AG09319 (cell line): ENCODE measurements at places on chromosomes 1 and 21.

DNA sequence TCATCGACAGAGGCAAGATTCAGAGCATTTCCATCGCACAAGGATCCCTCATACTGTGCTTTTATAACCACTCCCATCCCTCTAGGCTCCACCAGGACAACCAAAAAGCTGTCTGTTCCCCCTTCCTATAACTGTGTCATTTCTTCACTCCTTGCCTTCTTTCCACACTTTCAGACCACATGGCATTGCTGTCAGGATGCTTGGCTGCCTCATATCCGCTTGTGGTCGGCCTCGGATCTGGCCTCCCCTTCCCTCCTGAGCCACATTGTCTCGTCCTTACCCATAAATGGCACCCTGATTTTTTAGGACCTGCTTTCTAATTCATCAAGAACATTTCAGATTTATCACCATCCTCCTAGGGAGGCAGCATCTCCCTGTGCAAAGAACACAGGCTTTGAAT lies 80.5 kb downstream of the HIVEP3 start:
- DNase-seq, result no peak

GRCh38 chr1:92709738-92710137 lies 75.2 kb downstream of the EVI5 start:
- no peak for DNase-seq

GRCh38 chr21:44331650-44332307 lies 7.4 kb downstream of the CFAP410 start:
- no peak for DNase-seq

GRCh38 chr1:172719066-172719627 lies 60.2 kb downstream of the FASLG start:
- DNase-seq, result no peak

- DNase-seq, result no peak
Measured at GRCh38 chr1:234978397-234979295, 150.0 kb downstream of the TOMM20 start.

DNA sequence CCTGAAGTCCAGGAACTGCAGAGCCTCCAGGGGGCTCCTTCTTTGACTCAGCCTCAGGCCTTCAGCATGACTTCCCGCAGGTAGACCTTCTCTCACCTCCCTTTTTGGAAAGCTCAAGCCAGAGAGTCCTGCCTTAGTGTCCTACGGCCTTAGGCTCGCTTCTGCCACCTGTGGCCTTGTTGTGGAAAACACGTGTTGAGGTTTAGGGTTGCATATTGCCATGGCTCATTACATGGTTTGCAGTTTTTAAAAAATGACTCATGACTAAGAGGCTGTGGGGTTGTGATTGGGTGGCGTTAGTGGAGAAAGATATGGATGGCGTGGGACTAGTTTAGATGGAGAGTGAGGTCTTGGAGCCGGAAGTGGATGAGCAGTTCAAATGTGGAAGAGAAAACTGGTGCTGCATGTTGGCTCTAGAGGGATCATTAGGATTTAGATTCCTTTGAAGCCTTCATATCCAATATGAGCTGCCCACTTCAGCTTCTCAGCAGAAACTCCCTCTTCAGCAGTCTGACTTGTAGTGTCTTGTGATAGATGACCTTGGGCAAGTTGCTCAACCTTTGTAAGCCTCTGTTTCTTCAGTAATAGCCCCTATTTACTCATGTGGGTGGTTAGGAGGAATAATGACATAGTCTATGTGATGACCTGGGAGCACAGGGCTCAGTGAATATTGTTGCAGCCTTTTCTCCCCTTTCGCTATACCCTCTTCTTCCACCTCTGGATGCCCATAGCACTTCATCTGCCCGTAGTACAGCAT lies 6.5 kb upstream of the FGGY start:
- no peak for DNase-seq

DNA sequence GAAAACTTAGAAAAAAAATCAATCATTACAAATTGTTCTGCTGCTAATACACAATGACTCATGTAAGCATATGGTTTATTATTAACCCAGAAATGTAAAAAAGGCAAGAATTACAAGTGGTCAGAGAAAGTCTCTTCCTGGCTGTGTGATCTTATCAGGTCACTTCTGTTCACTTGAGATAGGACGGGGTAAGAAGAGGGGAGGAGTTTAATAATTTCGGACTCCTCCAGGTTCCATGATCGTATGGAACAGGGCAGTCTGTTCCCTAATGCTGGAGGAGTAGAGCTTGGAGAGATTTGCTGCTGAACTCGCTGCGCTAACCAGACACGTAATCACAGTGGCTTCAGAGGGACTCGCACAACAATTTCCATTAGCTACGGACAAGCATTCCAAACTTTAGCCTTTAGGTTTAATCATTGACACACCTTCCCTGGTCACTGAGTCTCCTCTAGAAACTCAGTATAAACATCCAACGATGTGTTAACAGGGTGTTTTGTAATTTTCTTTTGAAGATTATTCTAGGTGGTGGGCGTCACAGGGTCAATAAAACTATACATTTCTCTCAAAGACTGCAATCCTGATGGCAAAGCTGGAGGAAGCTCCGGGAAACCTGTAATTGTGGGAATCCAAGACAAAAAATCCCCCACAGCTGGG lies 1.3 kb downstream of the CRYZ start:
- no peak for DNase-seq

GRCh38 chr1:208108213-208108608 lies 136.0 kb downstream of the PLXNA2 start:
- DNase-seq, result no peak

GRCh38 chr1:183987593-183988318 lies 49.8 kb downstream of the COLGALT2 start:
- DNase-seq, result no peak

- no peak for DNase-seq
Measured at GRCh38 chr1:29195881-29196291, 14.2 kb upstream of the SRSF4 start.

DNA sequence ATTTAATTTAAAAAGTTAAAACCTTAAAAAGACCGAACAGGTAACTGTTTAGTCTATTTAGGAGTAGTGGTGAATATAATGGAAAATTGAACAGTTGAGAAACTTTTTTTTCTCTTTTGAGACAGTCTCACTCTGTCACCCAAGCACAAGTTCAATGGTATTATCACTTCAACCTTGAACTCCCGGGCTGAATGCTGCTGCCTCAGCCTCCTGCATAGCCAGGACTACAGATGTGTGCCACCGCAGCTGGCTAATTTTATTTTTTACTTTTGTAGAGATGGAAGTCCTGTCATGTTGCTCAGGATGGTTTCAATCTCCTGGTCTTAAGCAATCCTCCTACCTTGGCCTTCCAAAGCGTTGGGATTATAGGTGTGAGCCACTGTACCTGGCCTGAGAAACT lies 16.2 kb upstream of the GBP2 start:
- no peak for DNase-seq

- DNase-seq, result no peak
Measured at GRCh38 chr1:61387829-61388228, 305.5 kb downstream of the NFIA start.

- no peak for DNase-seq
Measured at GRCh38 chr1:39109644-39110043, 83.5 kb downstream of the NDUFS5 start.

DNA sequence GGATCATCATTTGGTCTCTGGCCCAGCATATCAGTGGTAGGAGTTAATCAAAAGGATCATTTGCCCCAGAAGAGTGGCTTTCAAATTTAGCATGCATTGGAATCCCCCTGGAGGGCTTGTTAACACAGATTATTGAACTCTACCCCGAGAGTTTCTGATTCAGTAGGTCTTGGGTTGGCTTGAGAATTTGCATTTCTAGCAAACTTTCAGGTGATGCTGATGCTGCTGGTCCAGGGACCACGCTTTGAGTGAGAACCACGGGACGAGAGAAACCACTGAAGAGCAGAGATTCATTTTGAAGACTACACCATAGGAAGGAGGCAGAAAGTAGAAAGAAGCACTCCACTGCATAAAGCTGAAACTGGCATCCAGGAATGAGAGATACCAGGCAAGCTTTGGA lies 81.3 kb upstream of the DUSP10 start:
- DNase-seq, result no peak

GRCh38 chr1:208203127-208203847 lies 40.9 kb downstream of the PLXNA2 start:
- DNase-seq, result no peak

DNA sequence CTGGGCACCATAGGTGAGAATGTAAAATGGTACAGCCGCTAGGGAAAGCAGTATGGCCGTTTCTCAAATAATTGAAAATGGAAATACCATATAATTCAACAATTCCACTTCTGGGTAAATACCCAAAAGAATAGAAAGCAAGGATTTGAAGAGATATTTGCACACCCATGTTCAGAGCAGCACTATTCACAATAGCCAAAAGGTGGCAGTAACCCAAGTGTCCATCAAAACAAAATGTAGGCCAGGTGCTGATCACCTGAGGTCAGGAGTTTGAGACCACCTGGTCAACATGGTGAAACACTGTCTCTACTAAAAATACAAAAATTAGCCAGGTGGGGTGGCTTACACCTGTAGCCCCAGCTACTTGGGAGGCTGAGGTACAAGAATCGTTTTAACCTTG lies 62.1 kb downstream of the OLIG1 start:
- no peak for DNase-seq

- DNase-seq, result no peak
Measured at GRCh38 chr1:6170742-6171201, 9.3 kb downstream of the CHD5 start.

DNA sequence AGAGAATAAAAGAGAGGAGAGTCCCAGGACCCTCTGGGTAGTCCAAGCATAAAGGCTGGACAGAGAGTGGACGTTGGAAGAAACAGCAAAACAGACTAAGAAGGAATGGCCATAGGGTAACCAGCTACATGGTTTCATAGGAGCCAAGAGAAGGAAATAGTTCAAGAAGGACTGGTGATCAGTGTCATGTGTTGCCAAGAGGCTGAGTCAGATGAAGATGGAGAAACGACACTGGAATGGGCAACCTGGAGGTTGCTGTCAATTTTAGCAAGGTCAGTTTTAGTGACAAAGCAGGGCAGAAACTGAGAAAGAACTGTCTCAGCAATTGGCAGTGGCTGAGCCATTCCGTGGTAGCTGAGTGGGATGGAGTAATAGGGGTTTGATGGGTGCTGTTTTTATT lies 41.4 kb downstream of the HMGB4 start:
- no peak for DNase-seq

GRCh38 chr1:27136998-27137542 lies 17.9 kb downstream of the SLC9A1 start:
- no peak for DNase-seq

DNA sequence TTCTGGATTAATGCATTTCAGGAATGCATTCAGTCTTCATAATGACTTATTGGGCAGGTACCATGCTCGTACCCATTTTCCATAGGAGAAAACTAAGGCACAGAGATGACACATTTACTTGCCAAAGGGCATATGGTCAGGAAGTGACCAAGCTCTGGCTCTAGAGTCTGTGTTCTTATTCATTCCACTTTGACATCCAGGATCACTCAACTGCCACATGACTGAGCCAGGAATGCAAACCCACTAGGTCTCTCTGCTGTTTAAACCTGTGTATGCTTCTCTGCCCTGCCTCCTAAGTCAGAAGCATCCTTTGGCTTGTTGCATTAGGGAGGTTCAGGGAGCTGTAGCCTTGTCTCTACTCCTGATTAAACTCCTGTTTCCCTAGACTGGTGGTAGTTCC lies 7.5 kb downstream of the KAZN start:
- DNase-seq, result no peak

GRCh38 chr1:73604739-73605138 lies 593.2 kb downstream of the LRRIQ3 start:
- no peak for DNase-seq

DNA sequence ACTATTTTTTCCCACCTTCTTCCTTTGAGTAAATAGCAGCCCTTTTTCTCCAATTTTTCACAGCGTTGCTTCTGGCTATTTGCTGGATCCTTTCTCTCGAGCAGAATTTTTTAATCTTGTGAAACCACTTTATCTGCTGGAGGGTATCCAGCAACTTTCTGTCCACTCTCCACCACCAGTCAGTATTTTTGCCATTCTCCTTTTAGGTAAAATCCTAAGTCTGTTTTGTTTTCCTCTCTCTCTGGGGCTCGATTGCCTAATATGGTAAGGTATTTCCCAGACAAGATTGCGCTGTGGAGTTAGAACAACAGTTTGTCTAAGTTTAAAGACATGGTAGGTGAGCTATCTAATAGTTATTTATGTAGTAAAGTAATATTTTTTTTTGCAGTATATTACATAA lies 156.9 kb downstream of the PPP1R12B start:
- peak; percentile 42 for DNase-seq

GRCh38 chr1:221184131-221184794 lies 305.0 kb downstream of the HLX start:
- no peak for DNase-seq

DNA sequence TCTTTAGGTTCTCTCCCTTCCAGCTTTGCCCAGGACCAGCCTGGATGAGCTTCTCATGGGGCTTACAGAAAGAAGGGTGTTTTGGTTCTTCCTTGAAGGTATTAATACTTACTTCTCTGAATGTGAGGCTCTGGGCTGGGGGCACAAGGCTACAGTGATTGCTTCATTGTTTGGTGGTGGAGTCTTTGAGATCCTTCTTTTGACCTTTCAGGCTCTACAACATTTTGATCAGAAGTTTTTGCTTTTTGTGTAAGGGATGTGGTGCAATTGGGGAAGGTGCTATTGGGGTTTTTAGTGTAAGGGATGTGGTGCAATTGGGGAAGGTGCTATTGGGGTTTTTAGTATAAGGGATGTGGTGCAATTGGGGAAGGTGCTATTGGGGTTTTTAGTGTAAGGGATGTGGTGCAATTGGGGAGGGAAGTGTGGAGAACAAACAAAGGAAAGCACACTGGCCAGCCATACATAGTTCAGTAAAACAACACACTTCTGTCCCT lies 103.6 kb upstream of the IVNS1ABP start:
- no peak for DNase-seq

GRCh38 chr1:179474713-179475112 lies 101.0 kb downstream of the NPHS2 start:
- no peak for DNase-seq

DNA sequence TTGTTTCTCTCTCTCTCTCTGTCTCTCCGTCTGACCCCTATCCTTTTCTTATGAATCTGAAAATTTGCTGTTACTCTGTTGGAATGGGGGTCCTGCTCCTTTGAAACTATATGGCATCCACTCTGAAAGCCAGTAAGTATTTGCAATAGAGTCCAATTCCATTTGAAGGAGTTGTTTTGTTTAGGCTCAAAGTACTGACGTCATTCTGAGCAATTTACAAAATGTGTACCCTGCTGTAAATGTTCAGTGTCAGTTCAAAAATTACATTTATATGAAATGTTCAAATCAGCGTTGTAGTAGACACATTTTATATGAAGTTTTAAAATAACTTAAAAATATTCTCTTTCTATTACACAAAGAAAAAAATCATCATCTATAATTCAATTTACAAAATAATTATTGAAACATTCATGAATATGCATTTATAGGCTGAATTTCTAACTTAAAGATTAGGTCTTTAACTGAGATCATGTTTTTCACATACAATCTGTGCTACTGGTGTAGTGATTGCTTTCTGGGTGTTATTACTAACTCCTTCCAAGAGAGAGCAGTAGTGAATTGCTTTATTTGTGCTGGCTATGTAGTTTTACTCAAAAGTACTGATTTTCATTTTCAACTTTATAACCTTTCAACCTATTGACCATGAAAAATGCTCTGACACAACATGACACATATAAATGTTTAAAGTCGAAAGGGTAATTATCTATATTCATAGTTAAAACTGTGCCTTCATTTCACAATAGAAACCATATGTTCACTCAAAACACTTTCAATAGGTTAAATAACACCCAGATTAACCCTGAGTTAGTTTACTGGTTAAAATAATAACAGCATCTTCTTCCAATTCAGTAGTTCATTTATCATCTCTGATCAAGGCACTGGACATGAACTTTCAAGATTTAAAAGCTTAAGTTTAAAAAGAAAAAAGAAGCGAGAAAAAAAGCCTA lies 253.1 kb upstream of the ADGRL4 start:
- peak; percentile 23 for DNase-seq
